NCI-H1694 (cell line): ENCODE measurements at places on chromosomes 16 and 17.

GRCh38 chr17:55634702-55635101 lies 88.0 kb downstream of the TMEM100 start:
- no peak for DNase-seq

DNA sequence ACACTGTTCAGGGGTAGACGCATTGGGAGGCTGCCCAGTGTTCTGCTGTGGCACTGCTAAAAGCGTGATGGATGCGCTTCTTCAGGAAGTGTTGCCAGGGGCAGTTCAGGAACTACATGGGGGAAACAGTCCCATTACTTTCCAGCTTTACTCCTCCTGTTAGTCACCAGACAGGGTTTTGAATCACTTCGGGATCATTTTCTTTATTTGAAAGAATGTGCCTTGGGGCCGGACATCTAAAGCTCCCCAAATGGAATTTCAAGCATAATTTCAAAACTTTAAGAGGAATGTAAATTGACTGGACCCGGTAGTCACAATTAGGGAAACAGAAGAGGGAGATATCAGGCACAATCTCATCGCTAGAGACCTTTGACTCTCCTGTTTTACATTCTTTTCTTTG lies 1.3 kb upstream of the KRTAP2-1 start:
- no peak for DNase-seq

DNA sequence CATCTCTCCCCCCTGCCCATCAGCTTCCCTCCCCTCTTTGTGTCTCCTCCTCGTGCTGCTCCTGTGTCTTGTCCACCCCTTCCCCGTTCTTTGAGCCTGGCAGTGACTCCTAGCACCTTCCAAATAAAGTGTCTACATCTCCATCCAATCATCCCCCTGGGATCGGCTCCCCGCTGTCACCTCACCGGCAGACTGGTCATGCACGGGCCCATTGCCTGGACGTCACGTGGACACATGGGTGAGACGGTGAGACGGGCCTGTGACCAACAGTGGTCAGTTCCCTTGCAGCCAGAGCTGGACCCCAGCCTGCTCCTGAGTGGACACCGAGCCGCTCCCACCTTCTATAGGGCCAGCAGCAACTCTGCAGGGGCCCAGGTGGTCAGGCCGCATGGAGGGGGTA lies 46.4 kb downstream of the COTL1 start:
- no peak for DNase-seq

- DNase-seq = no peak
Measured at GRCh38 chr17:28261219-28261618, 57.8 kb upstream of the TMEM97 start.

DNA sequence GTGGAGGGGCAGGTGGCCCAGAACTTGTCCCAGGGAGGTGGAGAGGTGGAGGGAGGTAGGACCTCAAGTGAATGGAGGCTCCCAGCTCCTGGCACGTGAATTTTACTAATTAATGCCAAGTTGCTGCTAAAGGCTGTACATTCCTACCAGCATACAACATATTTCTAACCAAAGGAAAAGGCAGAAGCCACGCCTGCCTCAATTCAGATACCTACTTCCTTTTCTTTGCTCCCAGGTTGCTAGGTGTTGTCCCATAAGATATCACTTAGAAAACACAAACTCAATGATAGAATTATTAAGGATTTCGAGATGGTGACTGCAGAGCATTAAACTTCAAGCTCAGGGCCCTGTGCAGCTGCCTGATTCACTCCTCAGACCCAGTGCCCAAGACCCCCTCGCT lies 20.5 kb upstream of the SMPD3 start:
- no peak for DNase-seq

DNA sequence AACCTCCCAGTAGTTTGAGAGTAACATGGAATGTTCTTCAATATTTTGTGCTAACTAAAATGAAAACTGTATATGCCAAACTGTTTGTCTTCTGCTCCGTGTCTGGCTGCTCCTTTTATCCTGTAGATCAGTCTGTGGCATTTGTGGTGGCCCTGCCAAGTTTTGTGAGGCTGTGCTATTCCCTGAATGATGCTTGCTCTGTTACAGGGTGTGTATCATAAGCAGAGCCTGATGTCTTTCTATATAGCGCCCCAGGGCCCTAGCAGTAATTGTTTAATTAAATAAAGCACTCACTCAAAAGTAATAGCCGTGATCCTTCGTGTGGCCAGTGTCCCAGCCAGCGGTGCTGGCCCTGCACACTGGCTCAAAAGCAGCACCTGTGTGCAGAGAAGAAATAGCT lies 27.8 kb upstream of the NAT9 start:
- peak; percentile 42 for DNase-seq
